Left lung (tissue), 14 donors: ENCODE measurements at places on chromosomes 7 and 10. TPM values are rescaled to one million over a fixed set of nuclear protein-coding genes. Genes with fewer than 3 reads are reported as not detected.

- no peak for DNase-seq
These were observed 162.7 kb downstream of the AVL9 start for GRCh38 chr7:32658034-32658433.

DNA sequence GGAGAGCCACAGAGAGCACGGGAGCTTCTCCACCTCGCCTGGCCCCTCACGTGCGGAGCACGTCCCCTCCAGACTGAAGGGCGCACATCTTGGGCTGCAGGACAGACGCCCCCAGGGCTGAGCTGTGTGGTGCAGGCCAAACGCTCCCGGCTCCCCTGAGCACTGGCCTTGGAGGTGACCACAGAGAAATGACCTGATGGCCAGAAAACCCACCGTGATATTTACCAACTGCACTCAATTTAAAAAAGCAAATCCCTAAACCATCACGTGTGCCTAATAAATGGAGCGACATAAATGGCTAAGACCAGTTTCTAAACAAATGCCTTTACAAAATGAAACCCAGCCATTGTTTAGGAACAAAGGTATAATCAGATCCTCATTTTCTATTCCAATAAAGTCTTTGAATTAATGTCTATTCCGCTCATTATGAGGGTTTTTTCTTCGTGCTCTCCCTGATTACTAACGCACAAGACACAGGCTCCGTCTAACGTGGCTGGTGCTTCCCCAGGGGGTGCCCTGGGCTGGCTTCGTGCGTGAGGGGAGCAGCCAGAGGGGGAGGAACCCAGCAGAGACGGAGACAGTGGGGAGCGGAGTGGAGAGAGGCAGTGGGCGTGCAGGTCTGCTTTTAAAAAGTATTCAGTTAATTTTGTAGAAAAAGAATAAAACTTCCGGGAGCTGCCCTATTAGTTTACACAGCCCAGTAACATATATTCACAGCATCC is 190.3 kb downstream of the DNAJB6 start:
- DNase-seq = no peak

- DNase-seq = no peak
These were observed 1.1 kb upstream of the LARP4B start for GRCh38 chr10:932589-932988.

DNA sequence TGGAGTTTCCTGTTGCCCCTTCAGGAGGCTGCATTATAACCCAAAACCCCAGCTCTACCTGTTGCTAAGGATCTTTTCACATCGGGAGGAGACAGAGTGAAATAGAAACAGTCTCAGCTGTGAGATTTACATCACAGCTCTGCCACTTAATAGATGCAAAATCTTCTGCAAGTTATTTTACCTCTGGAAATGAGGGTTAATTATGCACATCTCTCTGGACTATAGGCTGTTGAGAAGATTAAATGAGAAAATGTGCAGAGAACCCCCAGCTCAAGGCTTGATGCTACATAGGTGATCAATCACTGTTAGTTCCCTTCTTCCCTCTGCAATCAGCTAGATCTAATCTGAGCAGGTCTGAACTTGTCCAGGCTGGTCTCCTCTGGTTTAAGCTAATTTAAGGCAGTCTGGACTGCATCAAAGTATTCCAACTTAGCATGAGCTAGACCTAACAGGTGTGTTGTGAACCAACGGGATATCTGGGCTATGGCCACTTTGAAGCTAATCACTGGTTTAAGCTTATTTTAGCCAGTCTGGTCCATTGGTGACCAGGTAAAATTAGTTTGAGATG is 8.9 kb upstream of the LRRC18 start:
- DNase-seq = no peak

The ELAPOR2 gene
- polyA plus RNA-seq = 27.9 TPM

The NAT16 gene
- 0.04 TPM for polyA plus RNA-seq
